GOT3 (cell line): ENCODE measurements at places on chromosomes 6 and 20.

DNA sequence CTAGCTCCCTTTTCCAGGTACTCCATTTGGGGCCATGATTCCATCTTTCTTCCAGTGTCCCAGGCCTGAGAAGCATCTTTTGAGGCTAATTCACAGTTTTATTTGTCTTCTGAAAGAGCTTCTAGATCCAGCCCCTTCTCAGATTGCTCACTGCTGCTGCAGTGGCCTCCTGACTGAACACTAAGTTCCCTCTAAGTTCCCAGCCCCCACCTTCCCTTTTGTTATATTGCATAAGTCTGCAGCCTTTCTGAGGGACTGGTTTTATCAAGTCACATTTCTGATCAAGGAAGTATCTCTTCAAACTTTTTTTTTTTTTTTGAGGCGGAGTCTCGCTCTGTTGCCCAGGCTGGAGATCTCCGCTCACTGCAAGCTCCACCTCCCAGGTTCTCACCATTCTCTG, 10.7 kb downstream of the MAPRE1 start:
- DNase-seq, result no peak

DNA sequence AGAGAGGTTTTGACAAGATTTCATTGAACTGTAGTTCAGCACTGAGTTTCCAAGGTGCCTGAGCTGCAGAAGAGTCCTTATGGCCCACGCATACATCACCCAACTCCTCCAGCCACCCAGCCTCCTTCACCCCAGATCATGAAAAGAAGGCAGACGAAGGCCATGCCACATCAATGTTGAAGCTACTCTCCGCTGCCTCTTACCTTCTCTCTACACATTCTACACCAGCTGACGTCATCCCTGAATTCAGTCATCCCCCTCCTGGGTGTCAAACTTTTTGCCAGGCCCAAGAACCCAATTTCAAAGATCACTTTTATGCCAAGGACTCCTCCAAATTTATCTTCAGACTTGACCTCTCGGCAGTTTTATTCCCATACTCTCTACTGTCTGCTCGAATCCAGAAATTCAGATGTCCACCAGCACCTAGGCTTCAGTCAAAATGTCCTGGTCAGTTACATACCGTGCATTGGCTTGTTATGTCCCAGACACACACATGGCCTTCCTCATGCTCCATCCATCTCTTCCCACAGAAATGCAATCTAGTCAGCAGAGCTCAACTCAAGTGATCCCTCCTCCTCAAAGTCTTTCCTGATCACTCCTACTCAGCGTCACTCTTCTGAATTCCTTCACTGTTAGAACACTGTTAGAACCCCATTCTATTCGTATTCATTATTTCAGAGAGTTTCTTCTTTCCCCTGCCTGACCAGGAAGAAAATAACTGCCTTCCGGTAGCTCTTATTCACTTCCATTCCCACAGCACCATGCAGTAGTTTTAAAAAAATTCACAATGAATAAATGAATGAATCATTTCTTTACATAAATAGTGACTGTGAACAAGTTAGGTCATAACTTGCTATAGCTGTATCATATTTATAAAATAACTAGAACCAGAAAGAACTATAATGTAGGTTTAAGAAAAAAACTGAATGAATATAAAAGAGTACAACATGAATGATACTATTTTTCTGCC, 11.5 kb downstream of the ATXN1 start:
- DNase-seq, result no peak

DNA sequence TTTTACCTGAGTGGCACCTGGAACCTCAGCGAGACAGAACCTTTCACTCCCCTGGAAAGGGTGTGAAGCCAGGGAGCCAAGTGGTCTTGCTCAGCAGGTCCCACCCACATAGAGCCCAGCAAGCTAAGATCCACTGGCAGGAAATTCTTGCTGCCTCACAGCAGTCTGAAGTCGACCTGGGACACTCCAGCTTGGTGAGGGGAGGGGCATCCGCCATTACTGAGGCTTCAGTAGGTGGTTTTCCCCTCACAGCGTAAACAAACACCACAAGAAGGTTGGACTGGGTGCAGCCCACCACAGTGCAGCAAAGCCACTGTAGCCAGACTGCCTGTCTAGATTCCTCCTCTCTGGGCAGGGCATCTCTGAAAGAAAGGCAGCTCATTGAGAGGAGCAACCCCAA, 134.7 kb upstream of the RSPO3 start:
- no peak for DNase-seq

DNA sequence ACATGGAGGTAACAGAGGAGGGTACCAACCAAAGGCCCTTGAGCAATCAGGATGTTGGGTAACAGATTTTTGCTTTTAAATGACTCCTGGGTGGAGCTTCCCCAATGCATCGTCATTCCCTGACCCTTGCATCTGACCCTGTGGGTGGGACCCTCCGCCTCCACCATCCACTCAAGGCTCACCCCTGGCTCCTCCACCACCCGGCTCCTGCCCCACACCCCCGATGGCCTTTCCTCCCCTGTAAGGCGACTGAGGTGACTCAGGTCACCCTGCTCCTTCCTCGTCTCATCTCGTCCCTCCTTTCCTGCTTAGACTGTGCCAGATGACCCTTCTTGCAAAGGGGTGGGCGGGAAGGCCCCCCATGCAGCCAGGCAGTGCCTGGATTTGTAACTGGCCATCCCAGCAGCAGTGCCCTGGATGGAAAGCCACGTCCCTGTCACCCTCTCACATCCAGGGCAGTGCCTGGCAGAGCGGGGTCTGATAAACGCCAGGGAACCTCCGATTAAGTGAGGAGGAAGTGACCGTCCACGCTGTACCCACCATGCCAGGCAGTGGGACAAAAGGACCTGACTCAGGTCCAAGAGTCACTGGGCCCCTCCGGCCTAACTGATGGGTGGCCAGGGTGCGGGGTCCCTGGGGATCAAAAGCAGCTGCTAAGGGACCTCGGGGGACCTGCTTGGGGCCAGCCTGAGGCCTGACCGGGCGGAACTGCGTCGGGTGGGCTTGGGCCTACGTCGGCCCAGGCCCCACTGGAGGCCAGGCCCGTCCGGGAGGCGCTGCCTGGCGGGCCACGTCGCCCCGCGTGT, 624 bp upstream of the NPEPL1 start:
- no peak for DNase-seq

GRCh38 chr6:37389857-37390256, 36.1 kb downstream of the RNF8 start:
- no peak for DNase-seq

DNA sequence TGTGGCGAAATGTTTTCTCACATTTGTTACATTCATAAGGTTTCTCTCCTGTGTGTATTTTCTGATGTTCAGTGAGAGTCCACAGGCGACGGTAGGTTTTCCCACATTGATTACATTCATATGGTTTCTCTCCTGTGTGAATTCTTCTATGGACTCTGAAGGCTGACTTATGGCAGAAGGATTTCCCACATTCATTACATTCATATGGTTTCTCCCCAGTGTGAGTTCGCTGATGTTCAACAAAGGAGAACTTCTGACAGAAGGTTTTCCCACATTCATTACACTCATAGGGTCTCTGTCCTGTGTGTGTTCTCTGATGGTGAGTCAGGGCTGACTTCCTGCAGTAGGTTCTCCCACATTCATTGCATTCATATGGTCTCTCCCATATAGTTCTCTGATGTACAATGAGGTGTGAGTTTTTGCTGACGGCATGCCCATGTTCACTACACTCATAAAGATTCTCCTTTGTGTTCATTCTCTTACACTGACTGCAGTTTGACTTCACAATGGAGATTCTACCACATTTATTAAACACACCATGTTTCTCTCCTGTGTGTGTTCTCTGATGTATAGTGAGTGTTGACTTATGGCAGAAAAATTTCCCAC, 11.9 kb downstream of the ZNF334 start:
- DNase-seq, result no peak

GRCh38 chr6:62652692-62653328, 366.8 kb upstream of the KHDRBS2 start:
- DNase-seq, result no peak

GRCh38 chr6:141594874-141595273, 537.9 kb upstream of the GJE1 start:
- DNase-seq, result no peak

- no peak for DNase-seq
Observed at GRCh38 chr20:51156041-51156982, 133.4 kb upstream of the KCNG1 start.

- DNase-seq, result no peak
Observed at GRCh38 chr6:22024973-22025467, 271.8 kb downstream of the PRL start.

DNA sequence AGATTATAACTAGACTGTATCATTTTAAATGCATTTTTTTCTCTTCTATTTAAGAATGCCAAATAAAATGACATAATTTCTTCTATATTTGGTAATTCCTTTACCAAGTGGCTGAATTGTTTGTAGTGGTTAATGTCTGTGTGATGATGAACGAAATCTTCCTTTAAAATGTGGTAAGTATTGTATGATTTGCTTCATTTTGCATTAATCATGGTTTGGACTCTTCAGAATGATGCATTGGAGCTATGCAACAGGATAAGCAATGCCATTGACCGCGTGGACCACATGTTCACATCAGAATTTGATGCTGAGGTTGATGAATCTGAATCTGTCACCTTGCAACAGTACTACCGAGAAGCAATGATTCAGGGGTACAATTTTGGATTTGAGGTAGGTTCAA, 99.6 kb downstream of the MAP3K4 start:
- no peak for DNase-seq

DNA sequence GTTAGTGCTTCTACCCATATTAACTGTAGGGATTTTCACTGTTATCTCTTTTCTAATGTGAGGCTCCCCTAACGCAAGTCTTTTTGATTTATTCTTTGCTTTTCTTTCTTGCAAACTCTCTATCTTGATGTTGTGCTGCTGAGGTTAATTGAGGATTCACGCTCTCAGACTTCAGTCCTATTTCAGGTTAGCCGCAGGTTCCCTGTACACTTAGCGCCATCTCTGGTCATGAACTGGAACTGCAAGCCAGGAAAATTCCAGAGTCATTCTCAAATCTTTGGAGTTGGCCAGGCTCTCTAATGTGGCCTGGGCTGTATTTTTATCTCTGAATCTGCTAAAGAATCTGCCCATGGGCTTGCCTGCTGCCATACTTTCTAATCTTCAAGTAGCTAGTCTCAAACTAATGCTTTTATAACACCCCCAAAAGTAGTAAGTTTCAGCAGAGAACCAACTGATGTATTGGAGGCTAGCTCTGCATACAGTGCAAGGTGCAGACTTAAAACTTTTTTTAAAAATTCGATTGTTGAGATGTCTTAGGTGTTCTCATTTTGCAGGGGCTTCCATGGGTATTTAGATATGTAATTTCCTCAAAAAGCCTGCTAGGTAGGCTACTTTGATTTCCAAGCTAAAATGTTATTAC, 91.1 kb upstream of the OPRM1 start:
- no peak for DNase-seq

DNA sequence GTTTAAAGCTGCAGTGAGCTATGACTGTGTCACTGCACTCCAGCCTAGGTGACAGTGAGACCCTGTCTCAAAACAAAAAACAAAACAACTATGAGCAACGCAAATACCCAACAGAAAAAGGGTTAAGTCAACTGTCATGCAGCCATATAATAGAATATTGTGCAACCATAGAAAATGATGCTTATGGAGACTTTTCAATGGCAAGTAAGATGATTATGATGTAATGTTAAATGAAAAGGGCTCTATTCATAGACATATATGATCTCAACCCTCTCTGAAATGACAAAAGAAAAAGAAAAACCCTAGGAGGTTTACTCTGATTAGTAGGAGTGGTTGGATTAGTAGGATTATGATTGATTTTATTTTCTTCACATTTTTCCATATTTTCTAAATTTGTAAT, 41.3 kb upstream of the TBC1D7 start:
- DNase-seq, result no peak

- DNase-seq, result no peak
Observed at GRCh38 chr6:52127957-52128356, 40.5 kb upstream of the PKHD1 start.

DNA sequence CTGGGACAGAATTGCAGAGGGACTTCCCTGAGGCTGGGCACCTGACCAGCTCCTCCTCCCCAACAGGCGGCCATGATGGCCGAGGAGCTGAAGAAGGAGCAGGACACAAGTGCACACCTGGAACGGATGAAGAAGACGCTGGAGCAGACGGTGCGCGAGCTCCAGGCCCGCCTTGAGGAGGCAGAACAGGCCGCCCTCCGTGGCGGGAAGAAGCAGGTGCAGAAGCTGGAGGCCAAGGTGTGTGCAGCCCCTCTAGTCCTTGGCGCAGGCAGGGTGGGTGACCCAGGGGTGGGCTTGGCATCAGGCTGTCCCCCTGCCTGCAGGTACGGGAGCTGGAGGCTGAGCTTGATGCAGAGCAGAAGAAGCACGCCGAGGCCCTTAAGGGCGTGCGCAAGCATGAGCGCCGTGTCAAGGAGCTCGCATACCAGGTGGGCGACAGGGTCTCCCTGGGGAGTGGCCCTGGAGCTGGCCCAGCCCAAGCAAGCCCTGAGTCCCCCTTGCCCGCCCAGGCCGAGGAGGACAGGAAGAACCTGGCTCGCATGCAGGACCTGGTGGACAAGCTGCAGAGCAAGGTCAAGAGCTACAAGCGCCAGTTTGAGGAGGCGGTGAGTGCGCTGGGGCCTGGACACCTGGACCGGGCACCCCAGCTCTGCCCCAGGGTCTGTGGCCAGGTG, 45.4 kb downstream of the MYH7B start:
- no peak for DNase-seq

- no peak for DNase-seq
Observed at GRCh38 chr6:53437557-53438202, 88.9 kb upstream of the ELOVL5 start.

- DNase-seq, result no peak
Observed at GRCh38 chr6:47865206-47865605, 83.4 kb downstream of the OPN5 start.

GRCh38 chr20:15708984-15709598, 864.2 kb downstream of the KIF16B start:
- DNase-seq, result no peak

DNA sequence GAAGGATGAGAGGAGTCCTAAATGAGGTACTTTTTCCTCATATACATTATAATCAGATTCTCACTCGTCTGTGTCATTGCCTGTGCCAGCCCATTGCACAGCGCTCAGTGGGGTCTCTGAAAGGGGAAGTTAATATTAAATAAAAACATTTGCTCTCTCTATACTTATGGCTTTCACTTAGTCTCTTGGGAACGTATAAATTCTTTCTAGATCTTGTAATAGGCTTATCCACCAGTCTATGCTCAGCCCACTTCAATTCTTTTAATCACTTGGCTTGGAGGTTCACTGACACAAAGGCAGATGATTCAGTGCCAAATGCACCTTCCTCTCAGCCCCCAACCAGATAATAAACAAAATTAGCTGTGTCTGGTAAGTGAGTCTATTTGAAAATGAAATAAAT, 164.3 kb upstream of the OGFRL1 start:
- DNase-seq, result no peak

DNA sequence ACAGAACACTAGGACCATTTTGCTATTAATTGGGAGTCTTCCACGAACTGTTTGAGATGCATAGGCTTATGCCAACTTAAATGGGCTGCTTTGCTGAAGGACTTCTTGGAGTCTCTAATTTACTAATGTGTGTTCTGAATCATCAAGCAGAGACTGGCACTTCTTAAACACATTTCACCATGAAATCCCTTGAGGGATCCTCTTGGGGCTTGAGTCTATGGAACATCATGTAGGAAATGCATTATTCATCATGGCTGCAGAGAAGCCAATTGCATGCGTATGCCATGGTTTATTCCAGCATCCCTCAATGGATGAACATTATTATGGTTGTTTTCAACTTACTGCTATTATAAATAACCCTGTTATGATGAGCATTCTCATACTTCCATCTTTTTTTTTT, 73.4 kb downstream of the FGD2 start:
- DNase-seq, result no peak
